ENCODE measurements at places on chromosomes 4 and X. TPM values are rescaled to one million over a fixed set of nuclear protein-coding genes. Genes with fewer than 3 reads are reported as not detected.

RTL9 gene
- total RNA-seq, result 0.26 TPM

INPP4B gene
- total RNA-seq, result 10.0 TPM

BMPR1B gene
- 4.7 TPM for total RNA-seq

PPEF1 gene
- total RNA-seq, result not detected

OPHN1 gene
- 7.4 TPM for total RNA-seq

STAP1 gene
- not detected for total RNA-seq

PRPS2 gene
- 65.6 TPM for total RNA-seq

SLC4A4 gene
- 0.33 TPM for total RNA-seq

ATP8A1 gene
- 0.06 TPM for total RNA-seq

GPR78 gene
- not detected for total RNA-seq

SLC2A9 gene
- 0.37 TPM for total RNA-seq

AR gene
- 5.9 TPM for total RNA-seq

EPGN gene
- total RNA-seq, result not detected

NEUROG2 gene
- 0.05 TPM for total RNA-seq

NUP62CL gene
- not detected for total RNA-seq
